ENCODE measurements at places on chromosomes 12 and 14. TPM values are rescaled to one million over a fixed set of nuclear protein-coding genes. Genes with fewer than 3 reads are reported as not detected.
A peak's percentile ranks its signal among the peaks of the same experiment; 100 is the strongest.

The CCDC38 gene
- not detected for total RNA-seq

DNA sequence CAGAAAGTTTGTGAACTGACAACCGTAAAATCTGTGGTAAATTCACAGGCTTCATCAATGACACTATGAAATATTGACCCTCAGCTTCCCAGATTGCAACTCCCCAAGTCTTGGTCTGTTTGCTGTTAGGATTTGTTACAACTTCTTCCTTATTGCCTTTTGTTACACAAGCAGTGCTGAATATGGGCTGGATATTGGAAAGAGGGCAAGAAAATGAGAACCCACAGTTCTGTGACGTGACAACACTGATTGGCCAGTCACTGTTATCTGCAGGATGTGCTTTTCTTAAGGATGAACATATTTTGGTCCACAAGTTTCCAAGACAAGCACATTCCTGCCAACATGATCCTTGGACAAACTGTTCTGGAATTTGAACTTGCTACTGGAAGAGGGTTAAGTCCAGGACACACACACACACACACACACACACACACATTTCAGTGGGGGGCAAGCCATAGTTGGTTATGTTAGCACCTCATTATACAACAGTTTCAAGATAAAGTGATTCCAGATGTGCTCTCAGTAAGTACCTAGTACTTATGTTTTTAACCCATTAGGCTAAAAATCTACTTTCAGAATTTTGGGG, 16.6 kb upstream of the SLC38A2 start:
- no peak for DNase-seq

- DNase-seq = no peak
These were observed 34.5 kb downstream of the EFCAB11 start for GRCh38 chr14:89920056-89920455.

DNA sequence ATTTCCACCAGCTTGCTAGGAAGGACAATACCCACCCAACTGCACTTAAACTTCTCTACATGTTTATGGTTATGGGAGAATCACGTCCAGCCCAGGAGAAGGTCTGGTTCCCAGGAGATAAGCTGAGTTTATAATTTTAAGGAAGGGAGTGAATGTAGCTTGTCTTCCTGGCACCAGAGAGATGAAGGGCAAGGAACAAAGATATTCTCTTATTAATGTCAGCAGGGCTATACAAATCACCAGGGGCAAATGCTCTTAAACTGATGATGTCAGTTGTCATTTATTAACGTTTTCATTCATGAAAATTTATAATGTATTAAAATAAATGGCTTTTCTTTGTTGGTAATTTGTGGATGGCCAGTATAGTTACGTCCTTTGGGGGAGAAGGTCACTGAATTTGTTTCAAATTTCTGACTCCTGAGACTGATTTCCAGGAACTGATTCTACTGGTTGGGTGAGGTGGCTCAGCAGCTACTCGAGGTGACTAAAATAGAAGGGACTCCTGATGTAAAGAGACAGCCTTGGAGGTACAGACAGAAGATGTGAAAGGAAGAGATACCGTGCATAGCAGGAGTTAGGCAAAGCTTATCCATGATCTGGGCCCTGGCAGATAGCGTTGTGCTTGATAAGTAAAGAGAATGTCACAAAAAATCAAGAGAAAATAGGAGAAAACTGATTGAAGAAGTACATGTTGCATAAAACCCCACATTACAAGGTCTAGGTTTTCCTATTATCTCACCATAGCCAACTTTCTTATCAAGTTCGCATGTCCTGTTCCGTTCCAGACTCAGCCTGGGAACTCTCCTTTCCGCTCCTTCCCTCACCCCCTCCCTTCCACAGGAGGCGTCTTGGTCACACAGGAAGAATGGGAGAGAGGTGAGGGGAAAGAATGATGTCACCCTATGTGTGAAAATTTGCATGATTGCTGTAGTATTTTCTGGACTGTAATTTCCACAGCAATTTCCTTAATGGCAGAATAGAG, 367.1 kb upstream of the FAR2 start:
- no peak for DNase-seq

DNA sequence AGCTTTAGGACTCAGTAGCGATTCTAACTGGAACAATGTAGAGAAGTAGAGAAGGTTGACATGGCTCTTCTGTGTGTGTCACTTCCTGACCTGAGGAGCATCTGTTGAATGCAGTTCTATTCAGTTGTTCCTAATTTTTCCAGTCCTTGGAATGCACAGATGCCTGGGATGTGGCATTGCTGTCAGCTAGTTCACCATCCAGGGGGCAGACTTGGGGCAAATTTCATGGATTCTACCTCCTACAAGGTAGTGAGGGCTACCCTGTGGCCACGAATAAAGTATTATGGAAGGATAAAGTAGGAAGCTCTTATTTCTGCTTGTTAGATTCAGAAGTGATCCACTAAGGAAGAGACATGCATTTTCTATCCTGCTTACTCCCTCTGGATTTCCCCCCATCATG, 74.4 kb upstream of the GPATCH2L start:
- no peak for DNase-seq

GRCh38 chr14:64992328-64992885, 5.7 kb downstream of the FNTB start:
- DNase-seq = no peak

The AQP6 gene
- not detected for total RNA-seq

The SLCO1C1 gene
- total RNA-seq = 0.68 TPM

DNA sequence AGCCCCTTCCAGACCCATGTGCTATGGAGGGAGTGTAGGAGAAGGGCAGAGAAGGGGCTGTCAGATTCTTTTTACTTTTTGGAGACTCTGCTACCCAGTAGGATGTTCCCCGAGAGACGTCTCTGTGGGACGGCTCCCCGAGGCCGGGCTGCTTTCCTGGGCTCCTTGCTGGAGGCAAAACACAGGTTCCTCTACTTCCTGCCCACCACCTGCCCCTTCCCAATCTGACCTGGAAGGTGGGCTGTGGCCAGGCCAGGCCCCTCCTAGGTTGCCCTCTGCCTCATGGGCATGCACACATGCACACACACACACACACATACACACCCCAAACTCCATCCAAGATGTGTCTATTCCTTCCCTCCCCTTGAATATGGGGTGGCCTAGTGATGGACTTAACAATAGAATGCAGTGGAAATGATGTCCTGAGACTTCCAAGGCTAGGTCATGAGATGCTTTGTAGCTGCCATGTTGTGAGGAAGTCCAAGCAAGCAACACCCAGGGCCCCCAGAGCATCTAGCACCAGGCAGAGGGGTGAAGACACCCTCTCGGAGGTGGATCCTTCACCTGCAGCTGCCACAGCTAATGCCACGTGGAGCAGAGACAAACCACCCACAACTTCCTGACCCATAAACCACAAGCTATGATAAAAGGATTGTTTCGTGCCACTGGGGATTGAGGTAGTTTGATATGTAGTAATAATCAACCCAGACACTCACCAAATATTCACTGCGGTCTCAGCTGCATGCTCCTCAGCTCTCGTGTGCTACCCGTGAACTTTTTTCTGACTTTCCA, 1.6 kb upstream of the ASB2 start:
- DNase-seq = no peak

- DNase-seq = no peak
These were observed 259.6 kb upstream of the ALG10B start for GRCh38 chr12:38056701-38057689.

GRCh38 chr12:105351523-105351922, 21.0 kb downstream of the C12orf75 start:
- DNase-seq = no peak

GRCh38 chr12:43951286-43951685, 115.4 kb downstream of the TMEM117 start:
- no peak for DNase-seq

DNA sequence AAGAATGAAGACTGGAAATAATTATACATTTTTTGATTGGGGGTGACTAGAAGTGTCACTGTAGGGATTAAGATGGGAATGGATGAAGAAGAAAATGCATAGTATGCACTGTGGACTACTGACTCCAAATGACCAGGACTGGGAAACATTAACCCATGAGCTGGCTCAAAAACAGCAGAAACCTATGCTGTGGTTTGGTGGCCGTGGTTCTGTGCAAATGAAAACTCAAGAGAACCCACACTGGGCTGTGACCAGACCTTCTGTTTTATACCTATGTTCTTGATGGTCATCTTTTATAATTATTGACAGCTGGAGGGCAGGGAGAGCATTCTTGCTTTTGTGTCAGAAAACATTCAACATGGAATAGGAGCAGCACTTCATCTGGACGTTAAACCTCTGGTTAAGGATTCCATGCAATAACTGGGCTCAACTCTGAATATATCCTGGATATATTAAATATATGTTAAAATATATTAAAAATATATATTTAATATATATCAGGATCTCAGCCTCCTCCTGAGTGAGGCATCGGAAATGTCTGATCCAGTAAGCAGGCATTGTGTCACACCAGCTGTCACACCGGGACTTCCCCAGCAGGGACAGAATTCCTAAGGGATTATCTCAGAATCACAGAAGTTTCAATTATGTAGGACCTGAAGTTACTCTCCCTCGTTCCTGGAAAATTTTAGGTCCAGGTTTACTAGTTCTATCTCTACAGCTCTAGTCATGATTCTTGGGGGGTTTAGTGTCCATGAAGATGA, 48.5 kb downstream of the BBS10 start:
- no peak for DNase-seq

GRCh38 chr12:33115716-33116115, 219.1 kb upstream of the PKP2 start:
- no peak for DNase-seq

DNA sequence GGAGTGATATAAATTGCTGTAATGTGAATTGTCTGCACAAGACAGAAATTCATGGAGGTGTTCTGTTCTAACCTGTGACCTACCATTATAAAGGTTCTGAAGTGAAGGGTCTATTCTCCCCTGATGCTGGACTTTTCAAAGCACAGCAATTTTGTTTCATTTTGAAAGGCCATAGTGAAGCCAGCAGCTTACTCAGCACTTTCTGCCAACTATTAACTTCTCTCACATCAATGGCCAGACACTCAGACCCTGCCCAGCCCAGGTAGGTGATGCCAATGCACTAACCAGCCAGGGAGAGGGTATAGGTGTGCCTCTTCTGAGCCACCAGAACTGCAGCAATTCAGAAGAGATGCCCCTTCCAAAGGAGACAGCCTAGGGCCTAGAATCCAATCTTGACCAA, 43.9 kb downstream of the SLC15A4 start:
- no peak for DNase-seq

GRCh38 chr14:23009939-23010726, at the start of gene C14orf93:
Gene C14orf93 (minus strand): TSS chr14:23010143. CDS start chr14:22999023, 11,120 bp downstream.
- DNase-seq = peak; percentile 89

The NPFF gene
- not detected for total RNA-seq

The ZDHHC22 gene
- 0.16 TPM for total RNA-seq

DNA sequence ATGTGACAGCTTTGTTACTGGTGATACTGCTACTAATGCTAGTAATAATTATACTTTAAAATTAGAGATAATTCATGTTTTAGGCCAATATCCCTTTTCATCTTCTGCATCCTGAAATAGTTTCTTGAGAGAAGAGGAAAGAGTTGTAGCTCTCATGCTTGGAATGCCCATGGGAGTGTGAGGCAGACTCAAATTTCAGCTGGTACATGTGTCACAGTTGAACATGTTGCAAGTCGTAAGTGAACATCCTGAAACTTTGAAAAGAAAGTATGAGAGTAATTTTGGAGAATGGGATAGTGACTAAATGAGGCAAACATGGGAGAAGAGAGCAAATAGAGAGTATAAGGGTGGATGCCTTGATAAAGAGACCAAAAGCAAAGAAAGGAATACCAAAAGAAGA, 168.0 kb downstream of the TMTC3 start:
- no peak for DNase-seq

- no peak for DNase-seq
These were observed 7.0 kb upstream of the TINF2 start for GRCh38 chr14:24249230-24250021.

DNA sequence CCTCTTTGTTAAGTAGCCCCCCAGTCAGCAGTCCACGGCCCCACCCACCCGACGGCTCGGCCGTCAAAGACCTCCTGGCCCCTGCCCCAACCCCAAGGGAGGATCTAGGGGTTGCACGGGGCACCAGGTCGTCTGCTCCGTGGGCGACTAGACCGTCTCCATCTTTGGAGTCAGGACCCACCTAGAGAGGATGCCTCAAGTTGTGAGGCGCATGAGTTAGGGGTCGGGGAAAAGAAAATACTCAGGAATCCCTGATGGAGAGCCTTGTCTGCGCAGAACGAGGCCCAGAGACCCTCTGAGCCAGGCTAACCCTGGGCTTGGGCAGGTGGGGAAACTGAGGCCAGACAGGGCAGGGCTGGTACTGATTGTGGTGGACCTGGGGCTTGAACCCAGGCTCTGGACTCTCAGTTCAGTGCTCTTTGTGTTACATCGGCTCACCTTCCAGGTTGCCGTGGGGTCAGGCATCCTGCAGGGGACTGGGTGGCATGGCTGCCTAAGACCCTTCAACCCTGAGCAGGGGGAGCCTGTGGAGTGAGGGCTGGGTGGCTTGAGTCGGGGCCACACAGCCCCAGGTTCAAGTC, 839 bp downstream of the OTUB2 start:
- DNase-seq = no peak

DNA sequence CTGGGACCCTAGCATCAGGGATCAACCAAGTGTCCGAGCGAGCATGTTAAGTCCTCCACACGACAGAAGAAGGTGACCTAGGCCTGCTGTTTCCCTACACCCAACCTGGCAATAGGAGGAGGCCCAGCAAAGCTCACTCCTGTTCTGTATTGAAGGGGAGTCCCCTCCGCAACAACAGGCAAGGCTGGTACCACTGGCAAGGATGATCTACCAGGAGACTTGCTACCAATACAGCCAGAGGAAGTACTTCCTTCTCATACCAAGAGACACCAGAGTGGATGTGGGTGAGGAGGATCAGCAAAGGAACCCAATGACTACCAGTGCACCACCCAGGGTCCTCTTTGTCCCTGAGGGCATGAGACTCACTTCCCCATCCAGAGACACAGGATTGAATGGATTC, 4.9 kb downstream of the KLRC1 start:
- no peak for DNase-seq

- no peak for DNase-seq
These were observed 886 bp upstream of the PRICKLE1 start for GRCh38 chr12:42590330-42590934.

The INHBC gene
- total RNA-seq = not detected

DNA sequence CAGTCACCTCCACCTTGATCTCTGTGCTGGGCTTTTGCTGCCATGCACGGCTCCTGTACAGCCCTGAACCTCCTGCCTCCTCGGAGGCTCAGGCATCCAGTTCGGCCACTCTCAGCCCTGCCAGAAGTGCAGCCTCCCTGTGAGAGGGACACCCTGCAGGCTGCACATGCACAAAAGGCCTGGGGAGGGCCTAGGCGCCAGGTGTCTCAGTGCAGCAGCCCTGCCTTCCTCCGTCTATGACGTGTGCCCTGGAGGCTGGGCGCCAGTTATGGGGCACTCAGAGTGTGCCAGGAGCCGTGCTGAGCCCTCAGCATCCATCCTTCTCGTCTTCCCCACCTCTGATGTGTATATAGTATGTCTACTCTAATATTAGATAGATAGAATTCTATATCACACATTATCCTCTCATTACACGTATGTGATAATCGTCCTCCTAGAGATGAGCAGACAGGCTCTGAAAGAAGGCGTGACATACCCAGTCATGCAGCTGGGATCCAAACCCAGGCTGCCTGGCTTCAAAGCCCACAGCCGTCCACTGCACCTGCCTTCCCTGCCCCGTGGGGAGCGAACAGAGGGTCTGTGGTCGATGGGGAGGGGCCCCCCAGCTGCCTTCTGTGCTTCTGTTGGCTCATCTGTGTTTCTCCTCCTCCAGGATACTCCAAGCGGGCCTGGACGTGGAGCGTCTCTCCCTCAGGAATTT, 101.1 kb downstream of the B4GALNT3 start:
- DNase-seq = no peak
